ENCODE measurements at places on chromosomes 13 and 19.

DNA sequence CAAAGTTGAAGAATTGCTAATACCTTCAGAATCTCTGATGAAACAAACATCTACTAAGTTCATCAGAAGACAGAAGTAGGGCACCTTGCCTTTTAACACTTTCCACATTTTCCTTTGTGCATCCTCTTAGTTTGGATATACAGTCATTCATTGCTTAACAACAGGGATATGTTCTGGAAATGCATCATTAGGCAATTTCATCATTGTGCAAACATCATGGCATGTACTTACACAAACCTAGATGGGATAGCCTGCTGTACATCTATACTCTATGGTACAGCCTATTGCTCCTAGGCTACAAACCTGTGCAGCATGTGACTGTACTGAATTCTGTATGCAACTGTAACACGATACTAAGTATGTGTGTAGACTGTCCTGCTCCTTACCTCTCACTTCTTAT is 169.8 kb downstream of the SUCLA2 start:
- no peak for DNase-seq

DNA sequence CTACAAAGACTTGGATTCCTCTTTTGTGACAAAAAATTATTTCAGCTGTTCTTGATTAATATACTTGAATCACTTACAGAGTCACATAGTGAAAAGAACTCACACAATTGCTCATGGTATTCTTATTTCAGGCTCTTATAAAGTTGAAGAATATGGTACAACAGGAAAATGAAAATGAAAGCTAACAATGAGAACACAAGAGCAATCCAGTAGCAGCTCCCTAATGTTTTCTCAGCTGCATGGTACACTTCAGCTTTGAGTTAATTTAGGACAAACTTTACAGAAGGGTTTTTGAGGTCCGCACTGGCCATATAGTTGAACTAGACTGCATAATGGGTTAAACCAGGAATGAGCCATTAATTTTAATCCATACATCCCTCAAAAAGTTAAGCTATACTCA is 1261.8 kb downstream of the SLITRK5 start:
- DNase-seq: no peak

GRCh38 chr13:75986818-75987217 is 350.7 kb downstream of the LMO7 start:
- no peak for DNase-seq

DNA sequence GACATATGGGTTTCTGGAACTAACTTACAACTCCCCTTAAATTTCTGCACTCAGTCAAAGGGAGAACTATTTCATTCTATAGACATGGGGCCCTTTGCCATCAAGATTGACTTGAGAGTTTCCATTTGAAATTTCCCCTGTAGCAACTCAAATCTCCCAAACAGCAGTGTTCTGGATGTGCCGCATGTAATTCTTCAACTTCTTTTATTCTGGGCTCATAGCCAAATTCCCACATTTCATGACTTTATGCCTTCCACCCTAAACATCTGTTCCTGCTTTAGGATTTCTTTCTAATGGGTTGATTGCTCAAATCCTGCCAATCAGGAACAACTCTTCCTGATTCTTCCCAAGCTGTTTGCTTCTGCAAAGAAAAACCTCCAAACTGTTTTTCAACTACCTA is 336.0 kb downstream of the TBC1D4 start:
- DNase-seq: no peak

- no peak for DNase-seq
Measured at GRCh38 chr13:50521006-50521830, 322.3 kb downstream of the DLEU7 start.

- no peak for DNase-seq
Measured at GRCh38 chr13:46551410-46552302, 1.3 kb upstream of the LRCH1 start.

DNA sequence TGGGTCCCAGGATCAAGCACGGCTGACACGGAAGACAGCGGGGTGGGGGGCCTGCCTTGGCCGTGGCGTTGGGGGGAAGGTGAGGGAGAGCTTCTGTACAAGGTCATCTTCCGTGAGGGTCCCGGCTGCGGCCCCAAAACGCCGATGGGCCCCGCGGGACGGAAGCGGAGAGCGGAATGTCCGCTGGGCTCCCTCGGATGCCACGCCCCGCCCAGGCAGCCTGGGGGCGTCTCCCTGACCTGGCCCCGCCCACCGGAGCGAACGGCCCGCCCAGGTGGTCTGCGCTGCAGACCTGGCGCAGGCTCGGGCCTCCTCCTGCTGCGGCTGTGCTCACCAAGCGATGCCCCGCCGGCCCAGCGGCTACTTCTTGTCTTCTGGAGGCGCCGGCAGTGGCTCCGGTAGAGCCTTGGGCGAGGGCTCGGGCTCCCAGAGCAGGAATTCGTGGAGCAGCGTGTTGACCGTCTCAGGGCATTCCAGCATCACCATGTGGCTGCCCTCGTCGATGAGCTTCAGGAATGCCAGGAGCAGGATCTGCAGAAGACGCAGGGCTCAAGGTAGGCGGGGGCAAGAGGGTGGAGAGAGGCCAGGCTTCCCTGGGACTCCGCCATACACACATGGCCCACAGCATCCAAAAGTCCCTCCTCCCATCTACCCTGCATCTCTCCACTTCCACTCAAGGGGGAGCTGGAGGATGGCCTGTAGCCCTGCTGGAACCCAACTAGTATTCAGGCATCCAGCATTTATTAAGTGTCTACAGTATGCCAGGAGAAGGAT is 10.7 kb downstream of the ABHD8 start:
- DNase-seq: peak; percentile 49

DNA sequence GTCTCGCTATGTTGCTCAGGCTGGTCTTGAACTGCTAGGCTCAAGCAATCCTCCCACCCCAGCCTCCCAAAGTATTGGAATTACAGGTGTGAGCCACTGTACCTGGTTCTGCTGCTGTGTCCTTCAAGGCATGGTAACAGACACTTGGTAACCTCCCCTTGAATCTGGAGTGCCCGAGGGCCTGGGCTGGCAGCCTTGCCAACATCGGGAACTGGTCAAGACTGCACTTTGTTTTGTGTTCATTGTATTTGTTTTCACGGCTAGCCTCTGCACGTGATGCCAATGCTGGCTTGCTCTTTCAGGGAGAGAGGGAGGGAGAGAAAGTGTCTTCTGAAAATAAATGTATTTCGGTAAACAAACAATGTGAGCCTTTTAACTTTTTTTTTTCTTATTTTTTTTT is 12.0 kb downstream of the CERS4 start:
- DNase-seq: no peak

- no peak for DNase-seq
Measured at GRCh38 chr13:80547341-80547740, 206.4 kb upstream of the SPRY2 start.

GRCh38 chr19:45884682-45885555 is 1.0 kb downstream of the IRF2BP1 start:
- DNase-seq: no peak

- no peak for DNase-seq
Measured at GRCh38 chr13:98761986-98762616, 9.6 kb upstream of the SLC15A1 start.

DNA sequence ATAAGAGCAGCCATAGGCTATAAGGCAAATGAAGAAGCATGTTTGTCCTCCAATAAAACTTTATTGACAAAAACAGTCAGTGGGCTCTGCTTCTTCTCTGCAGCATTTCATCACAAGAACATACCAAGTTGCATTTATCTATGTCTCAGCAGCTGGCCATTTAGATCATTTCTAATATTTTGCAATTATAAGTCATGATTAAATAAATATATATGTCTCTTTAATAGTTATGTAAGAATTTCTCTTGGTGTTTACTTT is 153.5 kb downstream of the RFC3 start:
- no peak for DNase-seq

DNA sequence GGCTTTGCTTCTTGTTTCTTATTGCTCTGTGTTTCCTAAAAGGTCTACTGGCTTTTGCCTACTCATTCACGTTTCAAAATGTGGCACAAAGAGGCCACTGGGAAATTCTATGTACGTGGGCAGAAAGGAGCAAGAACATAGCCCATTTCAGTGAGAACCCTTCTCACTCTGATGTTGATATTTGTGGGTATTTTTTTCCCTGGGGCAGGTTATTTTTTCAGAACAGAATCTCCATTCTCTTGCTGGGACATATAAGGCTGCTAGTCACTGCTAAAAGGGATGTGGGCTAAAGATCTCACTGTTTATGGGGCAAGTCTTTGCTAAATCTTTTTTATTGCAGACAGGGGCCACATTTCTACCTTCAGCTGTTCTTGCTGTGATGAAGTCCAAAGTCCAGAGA is 27.1 kb downstream of the EDNRB start:
- no peak for DNase-seq

DNA sequence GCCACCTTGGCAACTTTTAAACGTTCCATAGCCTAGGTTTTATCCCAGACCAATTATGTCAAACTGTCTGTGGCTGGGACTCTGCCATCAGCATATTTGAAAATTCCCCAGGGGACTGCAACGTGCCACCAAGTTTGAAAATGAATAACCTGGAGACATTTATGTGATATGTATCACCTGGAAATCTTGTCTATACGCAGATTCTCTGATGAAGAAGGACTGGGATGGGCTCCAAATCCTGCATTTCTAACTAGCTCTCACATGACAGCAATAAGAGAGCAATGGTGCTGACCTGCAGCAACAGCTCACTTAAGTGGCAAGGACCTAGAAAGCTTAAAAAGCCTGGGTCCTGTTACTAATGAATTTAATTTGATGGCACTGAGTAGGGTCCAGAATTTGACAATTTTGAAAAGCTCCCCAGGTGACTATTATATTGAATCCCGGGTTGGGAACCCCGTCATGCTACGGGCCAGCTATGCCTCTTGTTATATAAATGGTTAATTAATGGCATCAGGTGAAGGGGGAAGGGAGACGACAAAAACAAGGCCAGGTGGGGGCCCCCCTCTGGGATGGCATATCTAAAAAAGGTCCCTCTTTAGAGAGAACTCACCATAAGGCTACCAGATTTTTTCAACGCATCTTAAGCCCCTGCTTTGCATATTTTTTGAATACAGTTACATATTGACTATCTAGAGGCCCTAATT is 213.7 kb downstream of the ZIC5 start:
- DNase-seq: no peak

All from stimulated activated CD8-positive, alpha-beta memory T cell treated with anti-CD3 and anti-CD28 coated beads, Interleukin-15, amount 100 ng/mL, for 4 hours (primary cell).